Esophagus mucosa (tissue), 1 donor: ENCODE measurements at places on chromosomes 6 and 20. TPM values are rescaled to one million over a fixed set of nuclear protein-coding genes. Genes with fewer than 3 reads are reported as not detected.

DNA sequence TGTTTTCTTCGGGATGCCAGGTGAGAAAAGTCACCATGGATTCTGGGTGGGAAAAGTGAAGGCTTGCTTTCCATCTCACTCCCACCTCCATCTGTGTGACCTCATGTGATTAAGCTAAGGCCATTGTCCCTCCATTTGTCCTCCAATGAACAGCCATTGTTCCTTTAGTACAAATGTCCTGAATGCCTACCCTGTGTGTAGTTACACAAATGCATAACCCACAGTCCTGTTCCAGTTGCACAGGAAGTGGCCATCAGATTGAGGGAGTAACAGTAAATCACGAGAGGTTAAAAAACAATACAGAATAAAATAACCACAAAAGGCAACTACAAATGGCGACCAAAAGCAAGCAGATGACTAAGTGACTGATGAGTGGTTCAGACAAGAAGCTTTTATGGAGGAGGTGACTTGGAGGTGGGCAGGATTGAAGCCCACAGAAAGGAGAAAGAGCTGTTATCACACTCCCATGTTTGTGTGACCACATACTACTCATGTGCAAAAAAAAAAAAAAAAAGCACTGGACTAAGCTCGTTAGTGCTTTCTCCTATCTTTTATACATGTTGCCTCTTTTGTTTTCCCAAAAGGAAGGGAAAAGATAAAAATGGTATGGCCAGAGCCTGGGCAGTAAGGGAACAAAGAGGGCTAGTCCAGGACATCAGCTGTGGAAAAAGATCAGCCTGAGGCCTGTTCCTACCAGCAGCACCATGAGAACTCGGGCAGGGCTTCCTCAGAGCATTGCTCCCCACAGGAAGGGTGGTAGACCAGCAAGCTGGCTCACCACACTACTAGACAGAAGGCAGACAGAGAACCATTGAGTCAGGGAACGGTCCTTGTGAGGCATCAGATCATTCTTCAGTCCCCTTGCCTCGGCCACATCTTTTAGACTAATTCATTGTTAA is 111.0 kb downstream of the TFAP2A start:
- ATAC-seq: no peak

GRCh38 chr20:59006167-59006863 is 739 bp downstream of the CTSZ start:
- ATAC-seq: peak; percentile 2

DNA sequence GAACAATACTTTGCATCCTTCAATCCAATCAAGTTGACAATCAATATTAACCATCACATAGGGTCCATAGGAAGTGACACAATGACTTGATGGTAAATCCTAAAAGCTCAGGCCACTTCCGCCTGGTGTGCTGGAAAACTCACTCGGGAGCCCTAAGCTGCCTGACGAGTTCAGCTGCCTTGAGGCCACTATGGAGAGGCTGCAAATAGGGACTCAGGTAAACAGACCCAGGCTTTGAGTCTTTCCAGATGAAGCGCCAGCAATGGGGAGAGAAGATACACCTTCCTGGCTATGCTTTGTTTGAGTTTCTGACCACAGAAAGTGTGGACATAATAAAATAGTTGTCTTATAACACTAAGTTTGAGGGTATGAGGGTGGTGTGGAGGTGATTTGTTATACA is 112.6 kb downstream of the GPR63 start:
- ATAC-seq: no peak

DNA sequence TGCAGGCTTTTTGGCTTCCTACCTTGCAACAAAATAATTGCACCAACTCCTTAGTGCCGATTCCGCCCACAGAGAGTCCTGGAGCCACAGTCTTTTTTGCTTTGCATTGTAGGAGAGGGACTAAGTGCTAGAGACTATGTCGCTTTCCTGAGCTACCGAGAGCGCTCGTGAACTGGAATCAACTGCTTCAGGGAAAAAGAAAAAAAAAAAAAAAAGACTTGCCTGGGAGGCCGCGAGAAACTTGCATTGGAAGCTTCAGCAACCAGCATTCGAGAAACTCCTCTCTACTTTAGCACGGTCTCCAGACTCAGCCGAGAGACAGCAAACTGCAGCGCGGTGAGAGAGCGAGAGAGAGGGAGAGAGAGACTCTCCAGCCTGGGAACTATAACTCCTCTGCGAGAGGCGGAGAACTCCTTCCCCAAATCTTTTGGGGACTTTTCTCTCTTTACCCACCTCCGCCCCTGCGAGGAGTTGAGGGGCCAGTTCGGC is 420 bp downstream of the SOX4 start:
- ATAC-seq: peak; percentile 21

GRCh38 chr20:62658593-62659178 is 16.4 kb downstream of the SLCO4A1 start:
- no peak for ATAC-seq

Gene MUC22
- total RNA-seq: 0.88 TPM

DNA sequence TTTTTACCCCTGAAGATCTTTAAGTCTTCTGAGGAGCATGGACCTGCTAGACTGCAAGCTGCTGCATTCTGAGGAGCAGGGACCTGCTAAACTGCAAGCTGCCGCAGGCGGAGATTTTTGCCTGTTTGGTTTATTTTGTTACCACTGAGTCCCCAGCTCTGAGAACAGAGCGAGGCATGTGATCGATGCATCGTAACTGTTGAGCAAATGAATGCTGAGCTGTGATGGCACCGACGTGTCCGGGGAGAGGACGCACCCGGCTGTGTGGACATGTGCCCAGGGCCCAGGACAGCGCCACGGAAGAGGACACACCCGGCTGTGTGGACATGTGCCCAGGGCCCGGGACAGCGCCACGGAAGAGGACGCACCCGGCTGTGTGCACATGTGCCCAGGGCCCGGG is 24.2 kb downstream of the DNAJC5 start:
- no peak for ATAC-seq

DNA sequence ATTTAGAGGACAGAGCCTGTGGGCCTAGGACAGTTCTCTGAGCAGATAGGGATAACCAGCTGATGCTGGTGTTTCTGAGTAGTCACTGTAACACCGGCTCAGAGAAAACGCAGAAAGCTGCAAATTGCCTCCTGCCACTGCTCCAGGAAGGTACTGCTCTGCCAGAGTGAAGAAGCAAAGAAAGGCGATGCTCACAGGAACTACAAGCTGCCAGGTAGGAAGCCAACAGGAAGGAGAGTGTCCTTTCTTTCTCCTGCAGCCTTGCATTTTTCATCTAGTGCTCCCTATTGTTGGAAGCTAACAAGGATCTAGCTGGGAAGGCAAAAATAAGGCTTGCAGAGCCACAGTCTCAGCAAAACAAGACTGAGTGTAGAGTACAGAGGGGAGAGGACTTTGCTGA is 70.7 kb upstream of the RAB32 start:
- no peak for ATAC-seq

- ATAC-seq: no peak
Measured at GRCh38 chr6:43781941-43782704, 12.1 kb downstream of the VEGFA start.

Gene SOBP
- 0.32 TPM for total RNA-seq

- ATAC-seq: peak; percentile 35
Measured at GRCh38 chr6:108945681-108946159, 97.5 kb downstream of the ARMC2 start.

DNA sequence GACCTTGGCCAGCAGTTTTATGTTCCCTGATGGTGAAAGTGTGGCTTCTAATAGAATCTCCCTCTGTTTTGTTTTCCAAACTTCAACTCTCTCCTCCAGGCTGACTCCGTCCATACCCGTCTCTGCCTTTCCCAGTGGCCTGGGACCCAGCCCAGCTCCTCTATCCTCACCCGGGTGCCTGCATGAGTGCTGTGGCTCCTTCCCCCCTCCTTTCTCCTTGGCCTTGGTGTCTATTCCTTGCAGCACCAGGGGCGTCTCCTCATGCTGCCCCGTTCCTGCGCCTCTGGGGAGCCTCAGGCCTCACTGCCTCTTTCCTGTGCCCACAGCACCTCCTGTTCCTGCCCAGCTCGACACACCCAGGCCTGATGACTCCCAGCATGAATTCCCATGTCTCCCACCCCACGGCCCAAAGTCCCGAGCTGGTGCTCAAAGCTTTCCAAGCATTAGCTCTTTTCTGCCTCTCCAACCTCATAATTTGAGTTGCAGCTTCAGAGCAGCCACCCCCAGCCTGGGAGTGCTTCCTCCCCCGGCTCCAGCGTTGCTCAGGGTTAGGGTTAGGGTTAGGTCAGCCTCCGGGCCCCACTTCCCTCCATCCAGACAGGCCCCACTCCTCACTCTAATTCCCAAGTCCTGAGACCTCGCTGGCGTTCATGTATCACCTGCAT is 56.3 kb upstream of the AFDN start:
- no peak for ATAC-seq

Gene RHAG
- total RNA-seq: not detected

DNA sequence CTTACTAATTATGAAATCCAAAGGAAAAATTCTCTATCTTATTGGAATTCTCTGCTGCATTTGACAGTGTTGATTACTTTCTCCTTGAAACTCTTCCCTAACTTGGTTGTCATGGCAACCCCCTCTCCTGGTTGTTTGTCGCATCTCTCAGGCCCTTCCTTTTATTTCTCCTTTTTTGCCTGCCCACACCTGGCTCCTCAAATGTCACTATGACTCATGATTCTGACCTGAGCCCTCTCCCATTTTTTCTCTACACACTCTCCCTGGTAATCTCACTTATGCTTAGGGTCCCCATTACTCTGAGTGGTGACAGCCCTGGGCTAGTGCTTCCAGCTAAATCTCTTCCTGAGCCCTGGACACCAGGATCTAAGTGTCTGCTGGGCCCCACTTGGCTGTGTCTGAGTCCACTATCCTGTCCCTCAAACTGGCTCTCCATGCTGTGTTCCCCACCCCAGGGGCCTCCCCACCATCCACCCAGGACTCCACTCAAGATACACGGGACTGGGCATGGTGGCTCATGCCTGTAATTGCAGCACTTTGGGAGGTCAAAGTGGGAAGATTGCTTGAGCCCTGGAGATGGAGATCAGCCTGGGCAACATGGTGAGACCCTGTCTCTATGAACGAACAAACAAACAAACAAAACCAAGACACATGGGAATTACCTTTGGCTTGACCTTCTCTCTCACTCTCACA is 16.5 kb upstream of the NNAT start:
- no peak for ATAC-seq

DNA sequence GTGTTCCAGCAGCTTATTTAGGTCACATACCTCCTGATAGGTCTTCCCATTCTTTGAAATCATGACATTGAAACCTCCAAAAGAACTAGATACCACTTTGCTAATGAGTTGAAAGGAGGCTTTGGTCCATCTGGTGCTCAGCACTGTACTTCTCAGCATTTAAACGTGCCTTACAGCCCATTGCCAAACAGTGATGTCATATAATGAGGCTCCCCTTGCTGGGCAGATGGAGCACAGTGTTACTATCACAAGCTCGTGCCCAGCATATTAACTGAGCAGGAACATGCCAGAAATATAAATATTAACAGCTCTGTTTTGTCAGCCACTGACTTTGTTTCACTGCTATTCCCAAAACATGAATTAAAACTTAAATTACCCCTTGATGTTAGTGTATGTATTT is 25.5 kb upstream of the MAPK13 start:
- ATAC-seq: no peak

- ATAC-seq: no peak
Measured at GRCh38 chr20:24481173-24481572, 11.7 kb downstream of the SYNDIG1 start.

- no peak for ATAC-seq
Measured at GRCh38 chr20:41147767-41148191, 10.4 kb downstream of the PLCG1 start.

DNA sequence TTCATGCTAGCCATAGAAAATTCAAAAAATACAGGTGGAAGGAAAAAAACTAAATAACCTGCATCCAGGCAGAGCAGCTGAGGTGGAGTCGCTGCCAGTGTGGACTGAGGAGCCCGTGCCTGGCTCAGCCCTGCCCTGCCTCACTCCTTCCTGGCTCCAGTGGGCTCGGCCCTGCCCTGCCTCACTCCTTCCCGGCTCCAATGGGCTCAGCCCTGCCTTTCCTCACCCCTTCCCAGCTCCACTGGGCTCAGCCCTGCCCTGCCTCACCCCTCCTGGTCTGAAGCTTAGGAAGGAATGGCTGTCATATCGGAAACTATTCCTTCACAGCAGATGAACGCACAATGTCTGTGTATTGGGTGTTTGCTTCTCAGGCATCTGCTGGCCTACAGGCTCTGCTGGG is 142.1 kb downstream of the SMOC2 start:
- no peak for ATAC-seq

Gene TRIM26
- 48.3 TPM for total RNA-seq

- no peak for ATAC-seq
Measured at GRCh38 chr6:133208183-133208755, 32.9 kb upstream of the EYA4 start.

DNA sequence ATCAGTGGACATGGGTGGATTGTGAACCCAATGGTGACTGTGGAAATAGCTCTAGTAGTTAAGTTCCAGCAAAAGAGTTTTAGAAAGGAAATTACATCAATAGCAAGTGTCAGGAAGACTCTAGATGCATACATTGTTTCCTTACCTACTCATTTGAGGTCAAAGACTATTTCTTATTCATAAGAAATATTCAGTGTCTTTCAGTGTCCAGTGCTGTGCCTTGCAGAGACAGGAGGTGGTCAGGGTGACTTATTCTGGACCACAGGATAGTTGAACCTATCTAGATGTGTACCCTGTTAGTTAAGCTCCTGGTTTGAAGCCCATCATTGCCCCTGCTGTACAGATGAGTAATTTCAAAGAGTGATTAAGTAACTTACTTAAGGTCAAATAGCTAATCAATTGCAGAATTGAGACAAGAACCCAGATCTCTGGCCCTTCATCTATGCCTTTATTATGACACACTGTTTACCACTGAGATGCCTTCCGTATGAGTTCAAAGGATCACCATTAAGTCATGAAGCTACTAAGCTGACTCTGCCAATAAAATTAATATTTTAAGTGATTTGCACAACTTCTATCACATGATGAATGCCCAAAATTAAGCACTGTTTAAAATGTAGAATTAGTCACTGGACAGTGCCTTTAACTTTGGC is 136.1 kb downstream of the PDSS2 start:
- no peak for ATAC-seq

DNA sequence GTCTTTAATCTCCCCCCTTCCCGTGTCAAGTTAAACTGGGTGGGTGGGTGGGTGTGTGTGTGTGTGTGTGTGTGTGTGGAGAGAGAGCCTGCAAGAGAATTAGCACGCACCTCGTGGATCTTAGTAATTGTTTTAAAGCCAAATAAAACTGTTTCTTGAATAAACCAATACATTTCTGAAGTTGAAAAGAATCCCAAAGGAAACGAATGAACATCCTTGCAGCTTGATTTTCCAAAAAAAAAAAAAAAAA is 381 bp upstream of the BICRAL start:
- ATAC-seq: no peak
